ENCODE measurements at places on chromosomes 3 and 15. TPM values are rescaled to one million over a fixed set of nuclear protein-coding genes. Genes with fewer than 3 reads are reported as not detected.

Gene LSG1
- 19.3 TPM for total RNA-seq

Gene RBM5
- total RNA-seq, result 58.2 TPM

Gene TMF1
- total RNA-seq, result 17.1 TPM

Gene MKRN3
- total RNA-seq, result under 0.01 TPM

Gene SUCNR1
- total RNA-seq, result not detected

Gene GPR156
- total RNA-seq, result 0.45 TPM

Gene MORC1
- not detected for total RNA-seq

Gene MKRN2
- 37.0 TPM for total RNA-seq

Gene PLA2G4D
- not detected for total RNA-seq
